ENCODE measurements at places on chromosomes 1 and 21.
A peak's percentile ranks its signal among the peaks of the same experiment; 100 is the strongest.

DNA sequence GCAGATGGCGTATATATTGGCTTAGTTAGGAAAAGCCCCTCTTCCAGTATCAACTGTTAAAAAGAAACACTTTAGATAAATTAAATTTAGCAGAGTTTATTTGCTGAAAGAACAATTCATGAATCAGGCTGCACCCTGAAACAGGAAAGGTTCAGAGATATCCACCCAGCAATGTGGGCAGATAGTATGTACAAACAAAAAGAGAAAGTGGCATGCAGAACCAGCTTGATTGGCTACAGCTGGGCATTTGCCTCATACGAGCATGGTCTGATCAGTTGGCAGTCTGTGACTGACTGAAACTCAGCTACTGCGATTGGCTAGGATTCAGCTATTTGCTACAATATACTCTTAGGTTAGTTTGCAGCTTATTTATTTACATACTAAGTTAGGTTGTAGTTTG, 98.2 kb downstream of the ZC3H11B start:
- DNase-seq: no peak

DNA sequence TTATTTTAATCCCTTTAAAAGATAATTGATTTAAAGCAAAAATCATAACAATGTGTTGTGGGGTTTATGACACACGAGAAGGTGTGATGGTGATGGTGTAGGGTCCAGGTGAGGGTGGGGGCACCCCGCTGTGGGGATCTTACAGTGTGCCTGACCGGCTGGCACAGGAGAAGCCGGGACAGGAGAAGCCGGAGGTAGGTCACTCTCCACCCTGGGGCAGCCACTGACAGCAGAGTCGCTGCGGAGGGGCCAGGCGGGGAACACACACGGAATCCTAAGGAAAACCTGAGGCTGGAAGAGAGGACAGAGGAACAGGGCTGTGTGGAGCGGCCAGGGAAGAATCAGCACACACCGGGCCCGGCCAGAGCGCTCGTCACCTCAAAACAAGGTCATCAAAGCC, 4.3 kb upstream of the LRRC3 start:
- no peak for DNase-seq

DNA sequence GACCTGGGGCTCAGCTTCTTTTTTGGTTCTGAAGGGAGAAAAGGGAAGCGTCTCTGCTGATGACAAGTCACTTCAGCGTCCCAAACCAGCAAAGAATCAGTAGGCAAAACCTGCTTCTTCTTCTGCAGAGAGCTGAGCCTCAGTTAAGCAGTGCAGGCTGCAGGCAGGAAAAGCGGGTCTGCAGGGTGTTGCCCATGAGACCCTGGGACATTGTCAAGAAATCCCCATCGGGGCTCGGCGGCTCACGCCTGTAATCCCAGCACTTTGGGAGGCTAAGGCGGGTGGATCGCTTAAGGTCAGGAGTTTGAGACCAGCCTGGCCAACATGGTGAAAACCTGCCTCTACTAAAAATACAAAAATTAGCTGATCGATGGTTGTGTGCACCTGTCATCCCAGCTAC, 16.7 kb downstream of the CLDN14 start:
- DNase-seq: no peak

- no peak for DNase-seq
Observed at GRCh38 chr1:37932759-37933158, 14.1 kb downstream of the INPP5B start.

GRCh38 chr1:39964552-39964951, 9.6 kb downstream of the MFSD2A start:
- no peak for DNase-seq

GRCh38 chr1:186255266-186255665, 119.8 kb downstream of the TPR start:
- no peak for DNase-seq

DNA sequence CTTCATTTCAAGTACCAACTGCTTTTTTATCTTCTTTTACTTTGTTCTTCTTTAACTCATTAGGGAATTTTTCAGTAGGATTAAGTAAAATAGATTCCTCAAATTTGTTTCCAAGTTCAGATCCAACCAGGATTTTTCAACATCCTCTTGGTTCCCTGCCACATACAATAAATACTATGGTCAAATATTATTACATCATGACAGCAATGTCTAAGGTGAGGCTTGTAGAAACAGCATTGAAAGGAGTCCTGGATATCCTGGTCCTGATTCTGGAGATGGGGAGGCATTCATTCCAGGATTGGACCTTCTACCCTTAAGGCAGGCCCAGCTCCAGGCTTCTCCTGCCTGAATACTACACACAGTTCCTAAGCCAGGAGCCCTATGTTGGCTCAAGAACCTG, 80.2 kb upstream of the F3 start:
- DNase-seq: no peak

DNA sequence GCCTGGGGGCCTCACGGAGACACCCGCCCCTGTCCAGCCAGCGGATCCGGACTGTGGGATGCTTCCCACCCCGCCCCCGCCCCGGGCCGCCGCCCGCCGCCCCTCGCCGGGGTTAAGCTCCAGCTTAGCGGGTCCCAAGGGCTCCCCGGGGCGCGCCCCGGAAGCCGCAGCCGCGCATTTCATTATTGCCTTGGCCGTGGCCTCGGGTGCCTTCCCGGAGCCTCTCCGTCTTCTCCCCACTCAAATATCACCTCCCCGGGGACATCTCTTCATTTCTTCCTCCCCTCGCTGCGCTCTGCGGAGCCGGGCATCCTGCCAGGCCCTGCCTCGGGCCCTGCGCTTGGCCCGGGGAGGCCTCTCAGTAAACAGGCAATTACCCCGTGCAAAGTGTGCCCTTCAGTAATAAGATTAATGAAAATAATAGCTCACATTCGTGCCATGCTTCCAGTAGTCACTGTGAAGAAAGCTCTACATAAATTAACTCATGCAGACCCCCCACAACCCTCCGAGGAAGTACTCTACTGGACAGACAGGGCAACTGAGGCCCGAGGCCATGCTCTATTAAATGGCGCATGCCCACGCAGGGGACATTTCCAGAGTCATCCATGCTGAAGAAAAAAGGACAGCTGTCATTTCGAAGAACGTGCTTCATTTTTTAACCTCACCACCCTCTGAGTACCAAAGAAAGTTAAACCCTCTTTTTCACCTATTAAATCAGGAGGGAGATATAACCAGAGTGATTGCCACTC, 49.9 kb upstream of the LAPTM5 start:
- DNase-seq: no peak

GRCh38 chr1:187641907-187642306, 813.2 kb downstream of the PLA2G4A start:
- DNase-seq: no peak

- DNase-seq: no peak
Observed at GRCh38 chr1:30407865-30408580, 315.4 kb downstream of the MATN1 start.

GRCh38 chr1:39425151-39425550, 66.3 kb upstream of the BMP8A start:
- no peak for DNase-seq

GRCh38 chr1:25833158-25833557, 13.4 kb downstream of the MTFR1L start:
- no peak for DNase-seq

- no peak for DNase-seq
Observed at GRCh38 chr1:88731475-88732269, 47.6 kb downstream of the PKN2 start.

GRCh38 chr21:26170471-26171257, at the start of gene APP:
Gene APP (minus strand): TSS chr21:26170770. CDS start chr21:26170620, 150 bp downstream.
- DNase-seq: peak; percentile 87

DNA sequence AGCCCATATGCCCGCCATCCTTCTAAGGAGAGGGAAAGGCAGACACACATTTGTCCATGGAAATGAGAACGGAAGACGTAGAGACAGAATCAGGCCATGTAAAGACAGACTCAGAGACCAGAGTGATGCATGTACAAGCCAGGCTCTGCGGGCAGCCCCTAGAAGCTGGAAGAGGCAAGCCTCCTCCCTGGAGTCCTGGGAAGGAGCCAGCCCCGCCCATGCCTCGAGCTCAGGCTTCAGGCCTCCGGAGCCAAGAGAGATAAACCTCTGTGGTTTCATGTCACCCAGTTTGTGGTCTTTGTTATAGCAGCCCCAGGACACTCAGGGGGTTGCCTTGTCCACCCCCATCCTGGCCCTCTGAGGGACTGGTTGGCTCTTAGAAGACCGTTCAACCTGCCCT, 11.6 kb downstream of the PDE9A start:
- no peak for DNase-seq

GRCh38 chr1:14852291-14852690, 253.8 kb downstream of the KAZN start:
- no peak for DNase-seq

DNA sequence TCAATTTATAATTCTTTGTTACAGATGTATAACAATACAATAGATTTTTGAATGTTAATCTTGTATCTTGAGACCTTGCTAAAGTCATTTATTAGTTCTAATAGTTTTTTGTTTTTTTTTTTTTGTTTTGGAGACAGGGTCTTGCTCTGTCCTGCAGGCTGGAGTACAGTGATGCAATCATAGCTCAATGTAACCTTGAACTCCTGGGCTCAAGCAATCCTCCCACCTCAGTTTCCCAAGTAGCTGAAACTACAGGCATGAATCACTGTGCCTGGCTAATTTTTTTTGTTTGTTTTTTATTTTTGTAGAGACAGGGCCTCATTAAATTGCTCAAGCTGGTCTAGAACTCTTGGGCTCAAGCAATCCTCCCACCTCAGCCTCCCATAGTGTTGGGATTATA, 26.2 kb upstream of the DIPK1A start:
- DNase-seq: no peak

Data from CD4-positive, alpha-beta T cell treated with Interleukin-10 for 1 hour (primary cell).